HS-27A (cell line): ENCODE measurements at places on chromosomes 16 and 17.

- no peak for DNase-seq
Measured at GRCh38 chr16:88430524-88431446, 22.3 kb upstream of the ZFPM1 start.

- DNase-seq = no peak
Measured at GRCh38 chr17:34974179-34974578, 6.1 kb upstream of the LIG3 start.

DNA sequence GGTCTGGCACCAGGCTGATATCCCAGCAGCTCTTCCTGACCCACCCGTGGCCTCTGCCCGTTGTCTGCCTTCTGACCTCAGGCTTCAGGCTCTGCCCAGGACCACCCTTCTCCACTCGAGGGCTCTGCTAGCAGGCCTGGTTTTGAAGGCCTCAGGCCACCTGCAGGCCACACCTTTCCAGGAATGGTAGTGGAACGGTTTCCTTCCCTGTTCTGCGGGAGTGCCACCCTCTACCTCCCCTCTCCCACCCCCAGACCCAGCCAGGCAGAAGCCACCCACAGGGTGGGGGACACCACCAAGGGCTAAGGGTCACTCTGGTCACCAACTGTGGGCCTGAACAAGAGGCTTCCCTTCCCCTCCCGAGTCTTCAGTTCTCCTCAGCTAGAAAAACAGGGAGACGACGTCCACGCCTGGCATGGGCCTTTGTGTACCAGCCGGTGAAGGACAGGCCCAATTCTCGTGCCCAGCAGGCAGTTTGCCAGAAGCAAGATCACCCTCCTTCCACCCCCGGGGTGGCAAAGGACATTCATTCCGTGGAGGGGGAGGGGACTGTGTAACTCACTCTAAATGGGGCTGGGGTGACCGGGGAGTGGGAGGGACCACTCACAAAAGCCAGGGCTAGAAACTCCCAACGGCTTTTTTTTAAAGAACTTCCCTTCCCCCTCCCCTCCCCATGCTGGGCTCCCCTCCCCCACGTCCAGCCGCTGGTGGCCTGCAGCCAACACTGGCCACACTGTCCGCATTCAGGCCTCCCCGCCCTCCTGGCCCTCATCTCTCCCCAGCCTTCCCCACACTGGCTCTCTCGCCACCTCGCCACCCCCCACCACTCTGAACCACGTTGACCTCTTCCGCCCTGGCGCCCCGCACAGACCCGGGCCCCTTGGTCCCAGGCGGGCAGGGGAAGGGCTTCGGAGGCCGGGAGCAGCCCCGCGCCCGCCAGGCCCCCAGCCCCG lies 7.7 kb downstream of the CBX4 start:
- DNase-seq = no peak

DNA sequence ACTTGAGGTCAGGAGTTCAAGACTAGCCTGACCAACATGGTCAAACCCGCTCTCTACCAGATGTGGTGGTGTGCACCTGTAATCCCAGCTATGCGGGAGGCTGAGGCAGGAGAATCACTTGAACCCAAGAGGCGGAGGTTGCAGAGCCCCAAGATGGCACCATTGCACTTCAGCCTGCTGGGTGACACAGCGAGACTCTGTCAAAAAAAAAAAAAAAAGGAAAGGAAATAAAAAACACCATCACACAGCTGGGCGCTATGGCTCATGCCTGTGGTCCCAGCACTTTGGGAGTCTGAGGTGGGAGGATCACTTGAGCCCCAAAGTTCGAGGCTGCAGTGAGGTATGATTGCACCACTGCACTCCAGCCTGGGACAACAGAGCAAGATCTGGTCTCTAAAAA lies 13.3 kb upstream of the SBK1 start:
- no peak for DNase-seq

GRCh38 chr17:34800661-34801060 lies 160.6 kb downstream of the CCT6B start:
- no peak for DNase-seq
